Thymus (tissue), 14 donors: ENCODE measurements at places on chromosomes 3 and 15. TPM values are rescaled to one million over a fixed set of nuclear protein-coding genes. Genes with fewer than 3 reads are reported as not detected.

The CDCP1 gene
- 0.52 TPM for total RNA-seq

The SCAANT1 gene
- not detected for total RNA-seq

The IMPG2 gene
- total RNA-seq, result 0.52 TPM

The EIF4E3 gene
- 1.5 TPM for total RNA-seq

The NBEAL2 gene
- total RNA-seq, result 15.3 TPM

The ERC2 gene
- 0.28 TPM for total RNA-seq

The AZI2 gene
- total RNA-seq, result 40.3 TPM

The GPR149 gene
- not detected for total RNA-seq

The ILDR1 gene
- 0.76 TPM for total RNA-seq

The B2M gene
- 6,445 TPM for total RNA-seq

The NLGN1 gene
- total RNA-seq, result 0.90 TPM

The ZNF80 gene
- 0.09 TPM for total RNA-seq

The NANOGP8 gene
- not detected for total RNA-seq

The DAZL gene
- total RNA-seq, result 0.19 TPM

The CCDC39 gene
- total RNA-seq, result 0.05 TPM

The ADAMTSL3 gene
- total RNA-seq, result 1.3 TPM

The TMEM43 gene
- total RNA-seq, result 29.9 TPM

The RAB6B gene
- total RNA-seq, result 0.24 TPM

The SAXO2 gene
- 0.80 TPM for total RNA-seq

The TRPM1 gene
- 0.09 TPM for total RNA-seq

The CXCR6 gene
- 10.4 TPM for total RNA-seq

The ADGRG7 gene
- total RNA-seq, result 0.14 TPM

The KBTBD13 gene
- total RNA-seq, result under 0.01 TPM

The RBP2 gene
- total RNA-seq, result 0.09 TPM

The GOLGA8G gene
- total RNA-seq, result under 0.01 TPM

The SCN5A gene
- total RNA-seq, result 0.05 TPM

The WNT5A gene
- total RNA-seq, result 2.9 TPM

The CELF6 gene
- 0.99 TPM for total RNA-seq

The WDR5B gene
- total RNA-seq, result 9.2 TPM

The LDHAL6B gene
- total RNA-seq, result not detected

The TLR9 gene
- 0.66 TPM for total RNA-seq

The POTEB gene
- not detected for total RNA-seq

The PTX3 gene
- 1.2 TPM for total RNA-seq

The CTNNB1 gene
- 270 TPM for total RNA-seq

The GOLGA6B gene
- total RNA-seq, result not detected

The CLEC3B gene
- total RNA-seq, result 25.5 TPM
